ENCODE measurements at places on chromosomes 13 and 19. TPM values are rescaled to one million over a fixed set of nuclear protein-coding genes. Genes with fewer than 3 reads are reported as not detected.

SOHLH2 gene
- total RNA-seq = not detected

- no peak for DNase-seq
Observed at GRCh38 chr13:96769874-96770273, 224.4 kb downstream of the OXGR1 start.

DNA sequence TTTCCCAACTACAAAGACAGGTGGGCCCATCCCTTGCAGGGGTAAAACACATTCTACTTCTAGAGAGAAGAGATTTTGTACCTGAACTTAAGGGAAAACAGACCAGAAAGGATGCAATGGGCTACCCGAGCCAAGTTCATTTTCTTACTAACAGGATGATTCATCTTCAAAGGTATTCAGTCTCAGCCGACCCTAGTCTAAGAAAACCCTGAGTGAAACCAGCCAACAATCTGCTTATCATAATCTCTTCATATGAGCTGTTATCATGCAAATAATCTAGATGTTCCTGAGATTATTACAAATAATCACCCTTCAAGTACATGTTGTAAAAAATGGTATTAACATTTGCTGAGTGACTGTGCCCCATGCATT is 15.6 kb downstream of the PABPC3 start:
- DNase-seq = no peak

DNA sequence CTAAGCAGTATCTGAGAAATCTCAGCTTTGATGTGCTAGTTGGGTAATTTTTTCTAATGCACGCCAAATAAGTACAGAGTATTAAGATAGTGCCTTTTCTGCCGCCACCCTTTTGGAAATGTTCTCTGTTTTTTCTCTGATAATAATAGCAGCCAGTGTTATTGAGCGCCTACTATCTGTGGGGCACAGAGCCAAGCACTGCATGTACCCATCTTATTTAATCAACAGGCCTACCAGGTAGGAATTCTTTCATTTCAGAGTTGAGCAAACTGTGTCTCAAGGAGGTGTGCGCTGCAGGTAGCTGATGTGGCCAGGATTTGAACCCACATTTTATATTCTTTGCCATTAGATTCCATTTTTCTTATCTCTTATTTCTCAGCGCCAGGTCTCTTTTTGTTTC is 1.4 kb downstream of the EPN1 start:
- DNase-seq = no peak

GRCh38 chr19:35094656-35095055 is 21.0 kb upstream of the FXYD3 start:
- no peak for DNase-seq

DNA sequence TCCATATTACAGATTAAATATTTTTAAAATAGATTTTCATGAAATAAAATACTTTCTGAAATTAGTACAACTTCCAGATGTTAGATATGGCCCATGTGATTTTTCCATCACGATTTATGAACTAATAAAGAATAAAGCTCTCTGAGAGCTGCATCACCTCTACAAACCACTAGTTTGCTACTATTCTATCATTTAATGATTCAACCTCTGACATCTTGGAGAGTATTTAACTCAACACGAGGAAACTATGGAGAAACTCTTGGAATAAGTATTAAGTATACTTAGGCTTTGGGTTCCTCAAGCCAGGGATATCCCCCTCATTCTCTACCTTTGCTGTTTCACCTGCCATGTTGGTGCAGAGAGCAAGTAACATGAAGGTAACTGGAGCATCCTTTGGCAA is 55.7 kb downstream of the DACH1 start:
- DNase-seq = no peak

ZSWIM4 gene
- total RNA-seq = 8.3 TPM
